ENCODE measurements at places on chromosomes 5 and 9. TPM values are rescaled to one million over a fixed set of nuclear protein-coding genes. Genes with fewer than 3 reads are reported as not detected.

The ARHGEF28 gene
- total RNA-seq: 17.0 TPM

The ST8SIA4 gene
- total RNA-seq: 5.5 TPM

The NMUR2 gene
- not detected for total RNA-seq

The CDKN2A gene
- total RNA-seq: not detected

DNA sequence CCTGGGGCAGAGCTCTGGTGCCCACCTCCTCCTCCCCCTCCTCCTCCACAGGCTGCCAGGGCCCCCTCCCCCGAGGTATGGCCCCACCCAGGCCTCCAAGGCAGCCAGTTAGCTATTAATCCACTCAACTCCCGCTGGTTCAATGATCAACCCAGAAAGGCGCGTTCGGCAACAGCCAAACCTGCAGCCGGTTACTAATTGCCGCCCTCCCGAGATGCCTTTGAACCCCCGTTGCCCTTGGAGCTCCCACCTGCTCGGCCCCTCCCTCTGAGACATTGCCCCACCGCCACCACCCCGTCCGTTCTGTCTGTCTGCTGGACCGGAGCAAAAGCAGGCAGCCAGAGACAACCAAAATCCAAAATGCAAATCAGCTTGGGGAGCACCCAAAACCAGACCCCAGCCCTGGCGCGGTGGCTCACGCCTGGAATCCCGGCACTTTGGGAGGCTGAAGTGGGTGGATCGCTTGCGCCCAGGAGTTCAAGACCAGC is 25.8 kb downstream of the NOTCH1 start:
- DNase-seq: peak; percentile 39
- no peaks in the 10 kb centered on the region for H3K27me3 ChIP-seq
- peaks cover 6% of the 10 kb centered on the region for H3K36me3 ChIP-seq
- peaks cover 5% of the 10 kb centered on the region for H3K4me1 ChIP-seq
- H3K27ac ChIP-seq: peak overlapping the region; percentile 85

DNA sequence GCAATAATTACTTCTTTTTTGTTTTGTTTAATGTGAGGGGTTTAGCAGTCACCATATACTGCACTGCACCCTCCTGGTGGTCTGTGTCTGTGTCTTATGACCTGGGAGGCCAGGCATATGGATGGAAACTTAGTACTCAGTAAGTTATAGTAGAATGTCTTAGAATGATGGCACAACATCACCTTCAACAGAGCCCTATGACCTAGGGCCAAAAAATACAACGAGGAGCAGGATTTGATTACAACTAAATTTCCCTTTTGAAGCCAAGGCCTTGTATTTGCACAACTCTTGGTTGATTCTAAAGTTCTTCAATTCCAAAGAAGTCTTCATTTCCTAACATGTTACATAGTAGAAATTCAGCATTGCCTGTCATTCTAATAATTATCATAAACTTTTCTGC is 422.1 kb upstream of the PIK3R1 start:
- no peak overlapping the region for H3K27ac ChIP-seq
- H3K4me1 ChIP-seq: peaks cover 18% of the 10 kb centered on the region
- DNase-seq: no peak
- no peaks in the 10 kb centered on the region for H3K27me3 ChIP-seq
- peaks cover 1% of the 10 kb centered on the region for H3K36me3 ChIP-seq

DNA sequence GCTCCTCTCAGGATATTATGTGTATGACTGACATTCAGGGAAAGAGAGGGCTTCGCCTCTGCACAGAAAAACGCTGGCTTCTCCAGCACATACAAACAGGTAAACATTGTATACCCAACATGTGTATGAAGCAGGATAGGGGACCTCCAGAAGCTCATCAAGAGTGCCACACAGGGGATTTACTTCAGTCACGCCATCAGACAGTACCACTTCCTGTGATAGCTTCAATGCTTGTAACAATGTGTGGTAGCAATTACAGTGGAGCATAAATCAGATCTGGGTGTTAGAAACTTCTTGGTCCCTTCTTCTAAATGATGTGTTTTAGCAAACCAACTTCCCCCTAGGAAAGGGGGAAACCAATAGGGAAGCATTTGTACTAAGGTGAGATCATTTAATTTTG is 160.8 kb downstream of the TSSK1B start:
- H3K27ac ChIP-seq: no peak overlapping the region
- peaks cover 52% of the 10 kb centered on the region for H3K4me1 ChIP-seq
- no peak for DNase-seq
- no peaks in the 10 kb centered on the region for H3K36me3 ChIP-seq

DNA sequence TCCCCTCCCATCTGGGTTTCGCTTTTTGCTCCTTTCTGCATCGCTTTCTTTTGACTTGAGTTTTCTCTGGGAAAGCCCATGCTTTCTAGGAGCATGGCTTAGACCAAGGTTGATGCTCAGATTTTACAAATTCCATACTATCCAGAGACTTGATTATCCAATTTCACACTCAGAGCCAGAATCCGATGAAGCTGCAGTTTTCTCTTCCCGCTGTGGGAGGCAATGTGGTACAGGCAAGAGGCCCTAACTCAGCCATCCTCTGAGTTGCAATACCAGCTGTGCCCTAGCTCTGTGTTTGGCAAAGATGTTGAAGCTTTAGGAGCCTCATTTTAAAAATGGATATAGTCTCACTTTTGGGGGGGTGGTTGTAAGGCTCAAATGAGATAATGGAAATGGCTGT is 85.1 kb downstream of the BRINP1 start:
- no peaks in the 10 kb centered on the region for H3K36me3 ChIP-seq
- no peak for DNase-seq
- peaks cover 37% of the 10 kb centered on the region for H3K27me3 ChIP-seq
- no peak overlapping the region for H3K4me3 ChIP-seq
- no peak overlapping the region for H3K27ac ChIP-seq

GRCh38 chr5:17441351-17441750 is 56.7 kb upstream of the TAF11L2 start:
- no peaks in the 10 kb centered on the region for H3K36me3 ChIP-seq
- no peak overlapping the region for H3K4me3 ChIP-seq
- DNase-seq: no peak
- no peaks in the 10 kb centered on the region for H3K4me1 ChIP-seq

GRCh38 chr5:6487081-6487480 is 38.4 kb downstream of the UBE2QL1 start:
- no peak for DNase-seq
- H3K27ac ChIP-seq: no peak overlapping the region
- H3K27me3 ChIP-seq: peaks cover 12% of the 10 kb centered on the region

- no peak for DNase-seq
- no peak overlapping the region for H3K4me3 ChIP-seq
- H3K27me3 ChIP-seq: no peaks in the 10 kb centered on the region
- H3K4me1 ChIP-seq: peaks cover 2% of the 10 kb centered on the region
- H3K36me3 ChIP-seq: no peaks in the 10 kb centered on the region
Observed at GRCh38 chr5:143361438-143361837, 42.0 kb downstream of the NR3C1 start.

DNA sequence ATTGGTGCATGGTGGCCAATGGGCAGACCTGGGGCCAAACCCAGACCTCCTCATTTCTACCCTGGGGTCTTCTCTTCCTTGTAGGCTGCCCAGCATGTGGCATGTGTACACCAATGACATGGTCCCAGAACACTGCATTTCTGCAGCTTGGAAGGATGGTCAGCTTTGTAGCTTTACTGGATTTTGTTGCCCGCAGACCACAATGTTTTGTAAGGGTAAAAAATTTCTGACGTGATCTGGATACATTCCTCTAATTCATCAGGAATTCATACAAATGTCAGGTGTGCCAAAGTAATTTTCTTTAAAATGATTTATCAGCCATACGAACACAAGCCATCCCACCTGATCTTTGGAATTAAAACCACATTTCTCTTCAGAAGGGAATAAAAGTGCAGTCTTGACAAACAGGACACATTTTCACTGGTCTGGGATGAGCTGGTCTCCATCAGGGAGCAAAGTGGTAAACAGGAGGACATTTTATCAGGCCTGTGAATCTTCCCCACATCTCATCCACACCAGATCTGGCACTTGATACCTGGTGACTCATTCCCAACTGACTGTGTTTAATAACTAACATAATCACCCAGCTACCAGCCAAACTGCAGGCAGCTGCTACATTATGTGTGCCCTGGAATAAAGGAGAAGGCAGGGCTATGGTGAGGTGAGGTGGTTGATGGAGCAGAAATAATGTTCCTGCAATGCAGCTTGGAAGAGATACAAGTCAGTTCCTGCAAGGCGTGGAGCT is 103.9 kb downstream of the SPOCK1 start:
- DNase-seq: no peak
- no peak overlapping the region for H3K27ac ChIP-seq
- no peaks in the 10 kb centered on the region for H3K36me3 ChIP-seq
- no peak overlapping the region for H3K4me3 ChIP-seq
